ENCODE measurements at places on chromosomes 6 and 20. TPM values are rescaled to one million over a fixed set of nuclear protein-coding genes. Genes with fewer than 3 reads are reported as not detected.

Gene MYB
- 0.27 TPM for polyA plus RNA-seq

Gene SPTLC3
- polyA plus RNA-seq = 0.18 TPM

Gene ADGRF1
- not detected for polyA plus RNA-seq

Gene DLL1
- polyA plus RNA-seq = 0.04 TPM

Gene PSORS1C2
- not detected for polyA plus RNA-seq

Gene FKBP1C
- polyA plus RNA-seq = 1.2 TPM

Gene TRIM15
- 0.09 TPM for polyA plus RNA-seq

Gene HLA-DRA
- polyA plus RNA-seq = not detected

Gene LAMA4
- polyA plus RNA-seq = 3.7 TPM

- DNase-seq = peak; percentile 40
Measured at GRCh38 chr6:116229287-116229913, 24.5 kb downstream of the TSPYL4 start.

- DNase-seq = no peak
Measured at GRCh38 chr6:147178355-147178754, 25.9 kb upstream of the STXBP5 start.

DNA sequence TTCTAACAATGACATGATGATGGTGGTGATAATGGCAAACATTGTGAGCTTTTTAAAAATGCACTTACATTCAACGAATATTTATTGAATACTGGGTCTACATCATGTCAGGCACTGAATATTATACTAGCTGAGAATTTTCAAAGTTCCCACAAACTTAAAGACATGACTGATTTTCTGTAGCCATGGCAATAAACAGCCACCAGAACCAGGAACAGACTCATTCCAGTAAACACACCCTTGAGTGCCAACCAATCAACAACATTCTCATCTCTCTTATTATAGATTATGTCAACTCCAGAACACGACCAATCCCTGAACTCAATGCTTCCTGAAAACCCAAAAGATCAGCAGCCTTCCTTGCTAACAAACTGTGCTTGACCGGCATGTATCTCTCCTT, 212.4 kb upstream of the RUNX2 start:
- no peak for DNase-seq

- DNase-seq = no peak
Measured at GRCh38 chr6:4164117-4164442, 28.7 kb upstream of the ECI2 start.

- peak; percentile 73 for DNase-seq
Measured at GRCh38 chr6:170344631-170345576, 38.3 kb downstream of the FAM120B start.

DNA sequence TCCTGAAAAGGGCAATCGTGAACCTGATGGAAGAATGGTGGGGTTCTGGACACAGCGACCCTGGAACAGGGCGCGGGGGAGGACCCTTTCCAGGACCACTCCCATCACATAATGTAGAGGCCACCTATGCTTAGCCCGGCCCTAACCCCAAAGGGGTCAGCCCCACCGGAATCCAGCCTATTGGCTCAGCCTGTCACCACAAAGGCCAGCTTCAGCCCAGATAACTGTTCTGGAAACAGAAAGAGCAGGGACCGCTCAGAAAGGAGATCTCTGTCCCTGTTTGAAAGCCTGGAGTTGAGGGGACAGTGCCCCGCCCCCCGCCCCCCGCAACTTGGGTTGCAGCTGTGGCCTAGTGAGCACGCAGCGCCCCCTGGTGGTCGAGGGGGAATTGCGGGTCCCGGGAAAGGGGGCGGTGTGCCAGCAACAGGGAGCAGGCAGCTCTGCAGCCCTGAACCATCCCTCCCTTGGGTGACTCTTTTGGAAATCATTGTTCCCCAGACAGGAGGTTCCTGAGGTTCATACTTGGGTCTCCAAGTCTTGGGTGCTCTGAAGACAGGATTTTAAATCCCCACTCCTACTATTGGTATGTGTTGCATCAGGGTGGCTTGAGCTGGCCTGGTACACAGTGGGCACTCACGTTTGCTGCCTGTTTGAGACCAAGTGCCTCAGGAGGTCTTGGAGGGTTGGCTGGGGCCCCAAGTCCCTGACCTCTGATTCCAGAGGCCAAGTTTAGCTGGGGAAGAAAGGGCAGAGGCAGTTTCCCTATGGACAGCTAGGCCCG, 1.5 kb downstream of the SIGLEC1 start:
- DNase-seq = peak; percentile 88

DNA sequence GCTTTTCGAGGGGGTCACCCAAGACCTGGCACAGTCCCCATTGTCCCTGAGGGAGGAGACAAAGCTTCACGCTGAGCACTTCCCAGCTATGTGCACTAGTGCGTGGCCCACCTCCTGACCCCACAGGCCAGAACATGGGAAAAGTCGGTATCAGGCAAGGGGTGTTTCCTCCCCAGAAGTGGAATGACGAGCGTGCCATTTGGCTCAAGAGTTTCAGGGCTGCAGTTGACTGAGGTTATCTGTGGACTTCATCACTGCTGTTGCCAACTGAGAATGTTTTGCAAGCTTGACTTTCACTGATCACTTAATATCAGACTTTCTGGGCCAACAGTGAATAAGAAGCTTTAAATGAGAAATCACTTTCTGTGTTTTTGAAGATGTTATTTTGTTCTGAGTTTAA, 137.0 kb upstream of the AFDN start:
- no peak for DNase-seq

DNA sequence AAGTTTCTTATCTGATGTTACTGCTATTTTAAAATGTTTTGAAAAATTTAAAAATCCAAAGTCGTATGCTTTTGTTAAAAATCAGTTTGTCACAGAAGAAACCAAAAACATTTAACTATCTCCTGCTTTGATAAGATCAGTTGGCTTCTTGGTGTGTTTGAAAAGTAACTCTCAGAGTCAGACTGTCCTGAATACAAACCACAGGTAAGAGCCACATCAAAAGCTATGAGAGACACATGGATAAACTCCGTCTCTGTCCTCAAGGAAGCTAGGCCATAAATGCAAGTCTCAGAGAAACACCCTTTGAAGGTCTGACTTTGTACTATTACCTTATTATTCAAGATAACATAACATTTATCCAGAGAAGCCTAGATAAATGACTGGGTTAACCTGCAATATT, 7.7 kb downstream of the HBS1L start:
- no peak for DNase-seq

DNA sequence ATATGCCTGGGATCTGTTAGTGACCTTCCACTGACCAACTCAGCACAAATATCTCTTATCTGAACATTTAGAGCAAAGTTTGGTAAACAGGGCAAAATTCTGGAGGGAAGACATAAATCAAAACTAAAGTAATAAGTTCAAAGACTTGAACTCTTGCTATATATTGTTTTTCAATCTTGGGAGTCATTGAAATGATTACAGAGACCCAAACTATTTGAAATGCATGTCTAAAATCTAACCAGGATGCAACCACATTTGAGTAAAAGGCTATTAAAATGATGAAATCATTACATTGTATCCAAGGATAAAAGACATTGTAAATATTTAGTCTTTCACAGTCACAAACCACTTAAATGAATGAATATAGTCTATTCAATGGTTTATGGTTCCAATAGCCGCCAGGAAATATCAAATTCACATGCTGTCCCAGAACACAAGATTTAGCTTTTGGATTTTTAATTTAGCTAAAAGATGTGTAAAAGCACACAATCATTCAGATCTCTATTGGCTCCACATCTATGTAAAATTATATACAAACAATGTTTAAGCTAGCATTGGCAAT, 256.6 kb upstream of the EPHA7 start:
- no peak for DNase-seq

DNA sequence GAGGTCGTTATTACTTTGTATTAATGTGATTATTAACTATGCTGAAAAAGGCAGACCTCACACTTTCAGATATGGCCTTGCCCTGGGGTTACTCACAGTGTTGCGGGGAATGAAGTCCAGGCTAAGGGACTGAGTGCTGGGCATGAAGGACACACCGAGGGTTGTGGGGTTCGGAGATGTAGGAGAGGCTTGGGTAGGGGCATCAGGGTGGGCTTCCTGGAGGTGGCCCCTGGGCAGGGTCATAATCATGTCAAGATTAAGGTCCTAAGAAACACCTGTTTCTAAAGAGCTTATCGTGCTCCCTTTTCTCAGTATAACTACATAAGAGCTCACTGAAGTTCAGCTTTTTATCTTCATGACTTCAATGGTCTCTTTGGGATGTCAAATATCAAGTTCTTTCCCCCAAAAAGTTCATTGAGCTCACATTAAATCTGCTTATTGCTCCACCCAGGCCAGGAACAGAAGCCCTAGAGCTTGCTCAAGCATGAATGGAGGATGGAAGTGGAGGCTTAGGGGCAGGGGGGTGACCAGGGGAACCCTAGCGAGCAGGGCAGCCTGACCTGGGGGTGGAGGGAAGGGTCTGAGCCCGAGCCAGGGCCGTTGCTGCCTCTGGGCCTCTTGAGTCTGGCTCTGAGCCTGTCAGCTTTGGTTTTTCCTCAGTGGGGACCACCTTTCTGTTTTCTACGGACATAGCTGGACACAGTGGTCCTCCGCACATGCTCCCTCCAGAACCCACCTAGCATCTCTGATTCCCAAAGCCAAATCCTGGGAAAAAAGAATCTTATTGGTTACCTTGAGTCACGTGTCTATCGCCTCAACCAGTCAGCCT, 37.3 kb upstream of the TGM2 start:
- no peak for DNase-seq

GRCh38 chr6:31582230-31582643, at the start of gene LTB:
LTB (minus strand) TSS chr6:31582424; CDS start chr6:31582417, 7 bp downstream.
- DNase-seq = no peak

DNA sequence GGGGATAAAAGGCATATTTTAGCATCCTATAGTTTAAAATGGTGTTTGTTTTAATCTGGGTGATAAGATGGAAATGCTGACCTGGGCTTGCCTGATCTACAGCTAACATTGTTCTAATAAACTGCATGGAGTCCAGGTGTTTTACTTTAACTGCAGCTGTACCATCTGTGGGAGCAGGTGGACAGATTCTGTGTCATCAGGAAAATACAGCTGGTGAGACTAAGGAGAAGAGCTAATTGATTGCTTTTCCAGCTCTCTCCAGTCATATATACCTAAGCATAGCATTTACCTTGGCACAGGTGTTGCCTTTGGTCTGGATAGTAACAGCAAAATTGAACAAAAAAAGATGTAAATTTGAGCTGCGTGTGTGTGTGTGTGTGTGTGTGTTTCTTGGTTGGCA, 31.6 kb downstream of the CBFA2T2 start:
- DNase-seq = no peak

- no peak for DNase-seq
Measured at GRCh38 chr20:40628877-40629276, 60.2 kb downstream of the MAFB start.

GRCh38 chr20:59789686-59790085, 143.8 kb downstream of the SYCP2 start:
- DNase-seq = no peak

GRCh38 chr6:164051427-164051826, 636.9 kb downstream of the QKI start:
- DNase-seq = no peak

DNA sequence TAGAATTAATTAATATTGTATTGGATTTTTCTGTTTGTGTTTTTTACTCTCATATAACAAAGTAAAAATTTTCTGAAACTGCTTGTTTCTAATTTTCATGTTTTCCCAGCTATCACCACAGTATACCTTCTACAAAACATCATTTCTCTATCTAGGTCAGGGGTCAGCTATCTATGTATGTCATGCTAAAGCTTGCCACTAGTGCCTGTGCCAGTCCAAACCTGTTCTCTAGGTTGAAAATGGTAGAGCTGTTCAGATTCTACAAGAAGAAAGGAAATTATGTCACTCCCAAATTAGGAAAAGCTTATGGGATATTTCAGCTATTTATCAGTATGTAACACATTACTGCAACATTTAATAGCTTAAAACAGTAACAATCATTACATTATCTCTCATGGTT, 5.8 kb upstream of the ME1 start:
- no peak for DNase-seq

GRCh38 chr6:100138346-100139022, 144.5 kb upstream of the MCHR2 start:
- DNase-seq = no peak

- DNase-seq = no peak
Measured at GRCh38 chr6:84517741-84518530, 246.5 kb downstream of the TBX18 start.

GRCh38 chr6:51021171-51021570, 202.5 kb downstream of the TFAP2B start:
- no peak for DNase-seq

GRCh38 chr6:51655517-51655916, 431.9 kb downstream of the PKHD1 start:
- no peak for DNase-seq

GRCh38 chr20:36682311-36682710, 36.3 kb upstream of the SLA2 start:
- DNase-seq = no peak

DNA sequence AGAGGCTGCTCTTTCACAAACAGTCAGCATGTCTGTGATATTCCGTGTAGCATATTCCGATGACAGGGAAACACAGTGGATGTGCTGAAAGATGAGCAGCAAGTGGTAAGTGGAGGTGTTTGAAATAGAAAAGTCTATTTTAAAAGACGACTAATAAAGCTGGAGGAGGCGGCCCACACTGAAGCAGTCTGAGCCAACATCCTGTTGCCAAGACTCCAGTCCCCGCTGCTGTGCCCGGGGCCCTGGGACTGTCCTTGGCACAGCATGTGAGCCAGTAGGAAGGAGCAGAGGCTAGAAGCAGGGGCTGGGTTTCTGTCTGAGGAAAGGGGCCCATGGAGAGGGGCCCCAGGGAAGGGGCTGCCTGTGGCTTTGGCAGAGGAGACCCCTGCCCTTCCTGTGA, 351.5 kb upstream of the CHD6 start:
- DNase-seq = no peak

- no peak for DNase-seq
Measured at GRCh38 chr6:16249971-16250370, 11.6 kb downstream of the GMPR start.

GRCh38 chr20:63735859-63736718, at the start of gene LIME1:
LIME1 (plus strand) TSS chr20:63736664; CDS start chr20:63737550, 886 bp downstream.
- DNase-seq = no peak

DNA sequence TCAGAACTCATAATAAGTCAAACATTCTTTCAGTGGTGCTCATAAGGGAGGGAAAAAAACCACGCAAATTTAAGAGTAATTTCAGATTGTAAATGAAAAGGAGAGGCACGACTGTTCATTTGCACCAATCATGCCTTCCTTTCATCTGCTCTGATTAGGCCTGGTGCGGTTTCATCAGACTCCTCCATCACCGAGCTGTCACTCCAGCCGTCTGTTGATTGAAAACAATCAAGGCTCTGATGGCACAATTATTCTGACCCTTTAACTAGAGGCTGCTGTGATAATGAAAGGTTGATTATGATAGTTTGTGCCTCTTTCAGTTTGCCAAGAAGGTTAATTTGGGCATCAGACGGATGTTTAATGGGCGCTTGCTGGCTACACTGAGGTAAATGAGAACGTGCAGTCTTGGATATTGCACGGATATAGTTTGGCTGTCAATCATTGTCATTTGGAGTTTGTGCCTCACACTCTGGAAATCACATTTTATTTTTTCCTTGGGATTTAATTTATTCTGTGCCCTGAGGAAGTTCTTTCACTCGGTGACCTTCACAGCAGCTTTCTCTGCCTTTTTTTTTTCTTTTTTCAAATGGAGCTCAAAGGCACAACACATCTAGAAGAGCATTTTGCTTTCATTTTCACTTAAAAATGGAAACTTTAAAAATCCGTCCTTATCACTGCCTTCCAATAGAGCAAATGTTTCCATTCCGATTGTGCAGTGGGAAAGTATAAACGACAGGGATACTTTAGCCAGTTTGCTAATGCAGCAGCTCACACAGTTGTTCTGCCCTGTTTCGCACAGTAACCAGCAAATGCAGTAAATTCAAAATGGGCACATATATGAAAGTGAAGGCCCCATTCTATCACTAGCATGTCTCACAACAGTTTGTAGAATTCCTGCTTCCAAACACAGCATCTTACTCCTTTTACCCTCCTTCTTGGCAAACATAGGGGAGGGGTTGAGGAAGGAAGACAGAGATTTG, 172.8 kb downstream of the KLHL32 start:
- DNase-seq = no peak

Measured in A549 (cell line).